Activated CD8-positive, alpha-beta memory T cell treated with anti-CD3 and anti-CD28 coated beads for 48 hours (primary cell): ENCODE measurements at places on chromosomes 3 and 15.

GRCh38 chr3:65402597-65402996, 636.1 kb downstream of the MAGI1 start:
- no peak for DNase-seq

GRCh38 chr15:42165106-42165505, 8.7 kb upstream of the PLA2G4F start:
- DNase-seq: no peak

GRCh38 chr3:19346759-19347158, 198.4 kb downstream of the KCNH8 start:
- no peak for DNase-seq

DNA sequence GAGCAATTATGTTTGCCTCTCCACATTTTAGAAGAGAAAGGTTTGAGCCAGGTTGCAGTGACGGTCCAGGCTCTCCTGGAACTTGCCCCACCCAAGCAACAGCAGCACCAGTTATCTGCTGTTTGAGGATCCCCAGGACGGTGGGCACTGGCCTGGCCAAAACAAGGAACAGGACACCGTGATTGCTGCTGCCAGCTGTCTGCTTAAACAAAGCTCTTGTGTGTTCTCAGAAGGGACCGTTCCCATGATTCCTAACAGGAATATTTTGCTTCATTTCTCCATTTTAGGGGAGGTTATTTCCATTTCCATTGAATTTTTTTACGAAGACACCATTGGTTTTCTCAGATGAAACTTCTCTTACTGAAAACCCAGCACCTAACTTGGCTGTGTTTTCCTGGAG, 66.4 kb upstream of the RPL35A start:
- DNase-seq: no peak

- DNase-seq: peak; percentile 42
Observed at GRCh38 chr3:50436114-50436674, 67.2 kb downstream of the CACNA2D2 start.

- no peak for DNase-seq
Observed at GRCh38 chr3:46334741-46335478, 19.0 kb upstream of the CCR2 start.

DNA sequence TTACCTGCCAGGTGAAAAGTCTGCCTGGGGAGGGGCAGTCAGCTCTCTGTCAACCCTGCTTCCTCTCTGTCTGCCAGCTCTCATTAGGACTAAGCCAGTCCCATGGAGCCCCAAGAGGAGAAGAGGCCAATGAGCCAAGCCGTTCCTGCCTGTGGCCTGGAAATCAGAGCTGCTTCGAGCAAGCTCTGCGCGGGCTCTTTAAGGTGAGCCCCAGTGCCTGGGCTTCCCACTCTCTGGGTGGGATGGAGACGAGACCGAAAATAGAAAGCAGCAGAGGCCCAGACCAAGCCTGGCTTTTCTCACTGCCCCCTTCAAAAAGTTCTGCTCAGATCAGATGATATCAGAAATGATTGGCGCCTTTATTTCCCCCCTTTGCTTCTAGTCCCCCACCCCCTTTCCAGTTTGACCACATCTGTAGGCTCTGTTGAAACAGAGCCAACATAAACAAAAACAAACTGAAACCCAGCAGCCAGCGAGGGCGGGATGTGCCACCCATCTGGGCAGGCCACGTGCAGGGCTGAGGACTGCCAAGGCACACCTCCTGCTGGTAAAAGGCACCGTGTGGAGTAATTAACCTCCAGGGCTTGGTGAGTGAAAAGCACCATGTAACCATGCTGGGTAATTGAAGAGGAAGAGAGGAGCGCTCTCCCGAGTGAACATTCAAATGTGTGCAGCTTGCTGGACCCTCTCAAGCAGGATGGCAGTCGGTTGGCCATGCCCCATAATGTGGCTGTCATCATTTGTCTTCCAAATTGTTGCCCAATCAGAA, 471.0 kb upstream of the PROK2 start:
- DNase-seq: no peak

GRCh38 chr3:75294124-75294523, 370.0 kb upstream of the FRG2C start:
- DNase-seq: no peak

GRCh38 chr15:66188464-66188863, 65.1 kb downstream of the MEGF11 start:
- DNase-seq: no peak

GRCh38 chr3:49158103-49158709, 7.9 kb downstream of the CCDC71 start:
- DNase-seq: no peak

DNA sequence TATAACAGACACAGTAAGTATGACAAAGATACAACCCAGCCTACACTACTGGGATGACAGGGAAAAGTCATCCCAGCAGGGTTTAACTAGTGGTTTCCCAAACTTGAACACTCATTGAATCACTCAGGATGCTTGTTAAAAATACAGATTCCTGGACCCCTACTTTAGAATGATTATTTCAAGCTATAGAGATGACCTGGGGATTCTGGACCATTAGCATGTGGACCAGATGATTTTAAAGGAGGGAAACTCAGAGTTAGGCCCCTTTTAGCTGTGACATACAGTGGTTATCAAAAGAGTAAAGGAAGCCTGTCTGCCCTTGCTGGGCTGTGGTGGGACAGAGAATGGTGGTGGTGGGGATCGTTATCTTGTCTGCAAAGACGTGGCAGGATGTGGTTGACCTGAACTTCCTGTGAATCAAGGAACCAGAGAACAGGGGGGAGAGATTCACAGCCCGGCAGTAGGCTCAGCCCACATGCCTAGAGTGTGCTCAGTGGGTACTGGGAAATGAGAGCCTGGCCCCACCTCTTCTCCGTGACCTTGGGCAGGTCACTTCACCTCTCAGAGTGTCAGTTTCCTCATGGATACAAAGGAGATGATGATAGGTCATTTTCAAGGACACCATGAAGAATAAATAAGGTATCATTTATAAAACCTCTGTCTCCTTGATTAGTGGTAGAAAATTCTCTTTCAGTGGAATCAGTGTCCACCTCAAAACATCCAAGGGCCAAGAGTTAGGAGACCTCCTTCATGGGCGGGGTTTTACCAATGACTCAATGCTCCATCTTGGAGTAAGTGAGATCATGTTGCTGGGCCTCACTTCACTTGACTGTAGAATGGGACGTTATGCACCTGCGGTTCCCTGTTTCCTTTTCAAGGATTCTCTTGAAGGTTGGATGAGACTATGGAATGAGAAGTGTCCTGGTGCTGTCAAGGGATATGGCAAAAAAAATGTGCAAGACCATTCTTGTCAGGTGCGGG, 306.5 kb downstream of the RPLP1 start:
- peak; percentile 72 for DNase-seq

GRCh38 chr3:36520241-36521006, 140.1 kb downstream of the STAC start:
- no peak for DNase-seq

DNA sequence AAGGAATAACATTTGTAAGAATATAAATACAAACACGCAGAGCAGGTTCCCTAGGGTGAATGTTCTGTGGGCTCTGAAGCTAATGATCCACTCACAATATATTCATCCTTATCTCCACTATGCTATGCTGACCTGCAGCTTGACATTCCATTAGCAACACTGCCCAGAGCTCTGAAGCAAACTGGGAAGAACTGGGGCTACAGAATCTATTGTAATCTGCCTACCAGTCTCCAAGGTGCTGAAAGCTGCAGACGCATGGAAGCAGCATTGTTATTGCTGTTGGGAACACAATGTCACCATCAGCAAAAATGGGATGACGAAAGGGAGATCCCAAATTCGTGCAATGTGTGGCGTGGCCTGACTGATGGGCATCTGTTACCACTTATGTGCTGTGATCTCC, 316.7 kb upstream of the RORA start:
- no peak for DNase-seq

GRCh38 chr3:19124752-19125151, 23.6 kb upstream of the KCNH8 start:
- no peak for DNase-seq

DNA sequence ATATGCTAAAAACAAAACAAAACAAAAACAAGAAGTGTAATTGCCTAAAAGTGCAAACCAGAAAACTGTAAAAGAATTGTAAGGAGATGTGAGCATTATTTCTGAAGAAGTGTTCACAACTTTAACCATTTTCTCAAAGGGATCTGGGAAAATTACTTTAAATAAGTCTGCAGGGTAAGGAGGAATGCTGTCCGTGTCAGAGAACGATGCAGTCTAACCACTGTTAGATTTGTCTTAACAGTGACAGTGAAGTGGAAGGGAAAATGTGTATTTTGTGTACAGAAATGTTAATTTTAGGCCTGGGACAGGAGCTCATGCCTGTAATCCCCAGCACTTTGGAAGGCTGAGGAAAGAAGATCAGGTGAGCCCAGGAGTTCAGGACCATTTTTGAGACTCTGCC, 95.7 kb downstream of the DLG1 start:
- DNase-seq: no peak

GRCh38 chr15:23035964-23036566, 3.3 kb downstream of the TUBGCP5 start:
- DNase-seq: no peak

GRCh38 chr3:23940775-23941174, 4.3 kb upstream of the NR1D2 start:
- DNase-seq: no peak

GRCh38 chr15:70856884-70857561, 3.1 kb upstream of the LARP6 start:
- DNase-seq: no peak

- DNase-seq: no peak
Observed at GRCh38 chr3:40124918-40125317, 184.6 kb upstream of the EIF1B start.

DNA sequence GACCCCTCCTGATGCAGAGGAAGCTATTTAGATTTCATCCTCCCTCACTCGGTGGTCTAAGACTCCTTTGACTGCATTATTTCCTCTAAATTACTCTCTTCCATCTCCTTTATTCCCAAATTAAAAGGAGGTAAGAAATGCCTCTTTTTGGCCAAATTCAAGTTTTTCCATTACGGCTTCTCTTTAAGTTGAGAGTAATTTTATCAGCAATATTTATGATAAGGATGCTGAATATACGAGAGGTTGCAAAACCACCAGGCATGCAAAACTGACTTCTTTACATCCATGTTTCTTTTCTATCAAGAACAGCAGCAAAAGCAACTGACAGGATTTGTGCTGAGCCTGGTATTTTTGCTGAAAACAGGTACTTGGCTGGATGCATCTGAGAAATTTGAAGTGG, 262.0 kb upstream of the RARB start:
- no peak for DNase-seq

DNA sequence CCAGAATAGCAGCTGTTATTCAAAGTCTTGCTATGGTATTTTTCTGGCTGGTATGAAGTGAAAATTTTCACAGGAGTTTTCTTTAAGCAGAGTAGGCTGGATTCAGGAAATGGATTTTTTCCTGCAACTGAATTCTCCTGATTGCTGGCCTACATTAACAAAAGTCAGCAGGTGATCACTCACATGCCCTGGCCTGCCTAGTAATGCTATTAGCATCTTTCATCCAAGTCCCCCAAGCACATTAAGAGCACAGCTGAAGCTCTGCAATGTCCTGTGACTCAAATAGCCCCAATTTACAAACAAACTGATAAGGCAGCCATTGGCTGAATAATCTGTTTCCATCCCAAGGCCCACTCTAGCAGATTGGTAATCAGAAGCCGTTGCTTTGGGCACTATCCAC, 688.3 kb upstream of the LMCD1 start:
- no peak for DNase-seq

DNA sequence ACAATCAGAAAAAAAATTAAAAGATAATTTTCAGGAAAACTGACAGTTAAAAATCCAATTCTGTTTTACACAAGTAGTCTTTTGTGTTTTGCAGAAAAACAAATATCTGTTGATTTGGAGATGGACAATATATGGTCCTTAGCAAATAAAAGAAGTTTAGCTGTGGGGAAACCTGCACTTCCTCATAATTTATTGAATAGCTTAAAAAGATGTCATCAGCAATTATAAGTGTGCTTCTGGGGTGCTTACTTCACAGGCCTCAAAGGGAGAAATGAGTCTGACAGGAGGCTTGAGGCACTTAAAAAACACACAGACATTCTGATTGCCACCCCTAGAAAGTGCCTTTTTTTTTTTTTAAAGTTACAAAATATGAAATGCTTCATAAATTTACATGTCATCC, 31.6 kb upstream of the CERS3 start:
- no peak for DNase-seq

DNA sequence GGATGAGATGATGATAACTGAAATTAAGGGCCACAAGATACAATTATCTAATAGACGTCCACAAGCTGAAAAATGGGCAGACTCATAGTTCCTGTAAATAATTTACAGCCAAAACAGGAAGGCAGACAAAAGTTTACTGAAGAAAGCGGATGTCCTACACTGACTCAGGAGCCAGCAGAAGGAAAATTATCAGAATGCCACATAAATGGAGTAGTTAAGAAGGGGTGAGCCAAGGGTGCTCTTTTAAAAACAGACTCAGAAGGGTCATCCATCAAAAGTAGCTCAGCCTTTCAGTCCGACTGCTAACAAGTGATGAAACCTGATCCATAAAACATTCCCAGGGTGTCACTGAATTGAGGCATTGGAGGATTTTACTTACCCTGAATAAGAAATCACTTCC, 39.8 kb downstream of the TUSC7 start:
- no peak for DNase-seq

DNA sequence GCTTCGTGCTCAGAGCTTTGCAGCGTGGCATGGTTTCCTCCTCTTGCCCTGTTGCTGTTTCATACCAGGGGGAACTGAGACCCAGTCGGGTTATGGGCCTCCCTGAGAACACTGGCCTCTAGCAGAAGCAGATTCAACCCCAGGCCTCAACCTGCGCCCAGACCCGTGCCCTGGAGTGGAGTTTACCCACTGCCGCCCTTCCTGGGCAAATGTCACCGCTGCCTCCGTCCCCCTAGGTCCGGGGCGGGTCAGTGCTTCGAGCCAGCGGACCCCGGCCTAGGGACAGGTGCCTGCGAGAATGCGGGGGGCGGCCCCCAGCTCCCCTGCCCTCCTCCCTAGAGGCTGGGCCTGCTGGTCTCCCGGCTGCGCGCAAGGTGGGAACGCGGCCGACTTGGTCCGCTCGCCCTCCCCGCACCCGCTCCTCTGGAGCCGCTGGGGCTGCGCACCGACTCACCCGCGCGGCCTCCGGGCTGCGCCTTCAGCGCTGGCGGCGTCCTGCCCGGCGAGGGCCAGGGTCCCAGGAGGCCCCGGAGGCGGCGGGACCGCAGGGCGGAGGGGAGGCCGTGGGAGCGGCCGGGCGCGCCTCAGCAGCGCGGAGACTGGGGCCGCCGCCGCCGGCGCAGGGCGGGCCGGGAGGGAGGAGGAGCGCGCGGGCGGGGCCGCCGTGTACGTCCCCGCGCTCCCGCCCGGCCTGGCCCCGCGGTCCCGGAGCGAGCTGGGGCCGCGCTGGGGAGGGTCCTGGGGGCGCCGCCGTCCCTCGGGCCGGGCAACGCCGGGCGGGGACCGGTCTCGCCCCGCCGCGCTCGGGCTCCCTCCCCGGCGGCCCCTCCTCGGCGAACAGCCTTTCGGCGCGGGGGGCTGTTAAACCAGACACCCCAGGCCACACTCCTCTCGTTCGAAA, at the start of gene PIGZ:
Gene PIGZ, minus strand, starts transcription at position 601 of the 901 bp plus-strand sequence. CDS start 16,802 bp downstream, outside the sequence.
- DNase-seq: peak; percentile 32

GRCh38 chr15:38197553-38197952, 55.1 kb upstream of the SPRED1 start:
- DNase-seq: no peak

- no peak for DNase-seq
Observed at GRCh38 chr3:19769694-19770093, 164.3 kb downstream of the EFHB start.

GRCh38 chr3:163139600-163139999, 1643.0 kb downstream of the OTOL1 start:
- no peak for DNase-seq

- DNase-seq: no peak
Observed at GRCh38 chr3:117586161-117586560, 876.6 kb downstream of the TUSC7 start.
